ENCODE measurements at places on chromosomes 5 and 9. TPM values are rescaled to one million over a fixed set of nuclear protein-coding genes. Genes with fewer than 3 reads are reported as not detected.

The ADGRV1 gene
- total RNA-seq = not detected

The OMD gene
- 3.4 TPM for total RNA-seq

The CMYA5 gene
- 1,003 TPM for total RNA-seq

The IFNE gene
- not detected for total RNA-seq

The ARHGEF28 gene
- 0.91 TPM for total RNA-seq

The PIP5KL1 gene
- 0.60 TPM for total RNA-seq

The PAEP gene
- total RNA-seq = not detected

The IRGM gene
- total RNA-seq = not detected

The C1QTNF2 gene
- 0.88 TPM for total RNA-seq

The KIF24 gene
- total RNA-seq = 0.61 TPM

The HAVCR2 gene
- total RNA-seq = 39.2 TPM

The SRA1 gene
- 27.8 TPM for total RNA-seq

The SLCO6A1 gene
- total RNA-seq = not detected

The AUH gene
- 28.5 TPM for total RNA-seq

The CERCAM gene
- 30.0 TPM for total RNA-seq

The ACOT12 gene
- total RNA-seq = not detected

The ADGRD2 gene
- total RNA-seq = not detected

The CDX1 gene
- total RNA-seq = 0.29 TPM

The SV2C gene
- total RNA-seq = 0.27 TPM

The CARTPT gene
- total RNA-seq = not detected

The KIF4B gene
- total RNA-seq = not detected

The TCF7 gene
- total RNA-seq = 1.2 TPM

The SGCD gene
- 69.3 TPM for total RNA-seq

The PCDHA9 gene
- not detected for total RNA-seq

The PRDM9 gene
- total RNA-seq = not detected

The ADAMTS6 gene
- 3.4 TPM for total RNA-seq

The LCN15 gene
- total RNA-seq = not detected

The GPR151 gene
- total RNA-seq = not detected

The KIF12 gene
- not detected for total RNA-seq

The MEGF9 gene
- total RNA-seq = 46.0 TPM

The ZFP2 gene
- total RNA-seq = 0.49 TPM

The BTNL8 gene
- total RNA-seq = not detected

The GRAMD2B gene
- 50.4 TPM for total RNA-seq

The CDKN2B-AS1 gene
- 0.80 TPM for total RNA-seq

Measured in heart left ventricle (tissue), 16 donors.